ENCODE measurements at places on chromosomes 11 and 22.

- no peak for DNase-seq
These were observed 18.5 kb upstream of the ARHGAP20 start for GRCh38 chr11:110730773-110731172.

- peak; percentile 80 for DNase-seq
These were observed 2.2 kb upstream of the P2RX6 start for GRCh38 chr22:21012446-21013407.

DNA sequence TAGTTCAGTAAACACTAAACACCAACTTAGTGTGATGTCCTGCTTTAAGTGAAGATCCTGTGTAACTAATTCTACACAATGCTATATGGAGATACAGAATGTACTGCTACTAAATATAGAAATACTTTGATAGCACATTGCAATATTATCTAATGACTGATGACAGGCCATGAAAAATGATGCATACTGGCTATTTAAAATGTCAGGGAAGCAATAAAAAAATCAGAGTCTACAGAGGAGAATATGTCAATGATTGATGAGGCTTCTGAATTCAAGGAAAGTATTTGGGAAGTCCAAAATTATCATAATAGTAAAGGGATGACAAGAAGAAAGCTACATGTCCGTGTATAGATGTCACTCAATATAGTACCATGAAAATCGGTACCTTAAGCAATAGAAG is 55.3 kb downstream of the GUCY1A2 start:
- DNase-seq = no peak

DNA sequence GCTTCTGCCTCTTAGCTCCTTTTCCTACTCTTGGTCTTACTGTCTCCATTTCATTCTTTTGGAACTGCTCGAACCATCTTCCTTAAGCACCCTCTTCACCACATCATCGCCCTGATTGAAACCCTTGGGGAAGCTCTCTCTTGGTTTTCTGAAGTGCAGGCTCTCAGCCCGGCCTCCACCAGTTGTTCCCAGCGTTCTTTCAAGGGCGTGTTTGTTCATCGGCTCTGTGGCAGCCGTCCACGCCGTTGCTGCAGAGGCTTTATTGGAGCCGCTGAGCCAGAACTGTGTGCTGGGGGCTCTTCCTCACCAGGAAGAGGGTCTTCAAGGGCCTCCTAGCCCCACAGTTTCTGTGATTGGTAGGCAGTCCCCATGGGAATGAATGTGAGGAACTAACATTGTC is 214.1 kb downstream of the TBC1D22A start:
- DNase-seq = no peak

DNA sequence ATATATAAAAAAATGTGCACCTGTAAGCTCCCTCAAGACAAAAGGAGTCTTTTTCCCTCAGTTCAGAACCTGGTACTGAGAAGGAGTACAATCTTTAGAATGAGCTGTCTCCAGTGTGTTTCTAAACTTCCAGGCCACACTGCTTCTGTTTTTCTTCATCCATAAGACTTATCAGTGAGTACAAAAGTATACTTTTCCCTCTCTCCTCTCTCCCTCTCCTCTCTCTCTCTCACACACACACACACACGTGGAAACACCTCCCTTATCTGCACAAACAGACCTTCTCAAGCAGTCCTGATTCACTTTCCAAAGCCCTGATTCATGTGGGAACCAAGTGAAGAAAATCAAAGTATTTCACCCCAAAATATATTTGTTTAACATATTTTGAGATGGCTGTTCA is 220.7 kb upstream of the UBASH3B start:
- no peak for DNase-seq

DNA sequence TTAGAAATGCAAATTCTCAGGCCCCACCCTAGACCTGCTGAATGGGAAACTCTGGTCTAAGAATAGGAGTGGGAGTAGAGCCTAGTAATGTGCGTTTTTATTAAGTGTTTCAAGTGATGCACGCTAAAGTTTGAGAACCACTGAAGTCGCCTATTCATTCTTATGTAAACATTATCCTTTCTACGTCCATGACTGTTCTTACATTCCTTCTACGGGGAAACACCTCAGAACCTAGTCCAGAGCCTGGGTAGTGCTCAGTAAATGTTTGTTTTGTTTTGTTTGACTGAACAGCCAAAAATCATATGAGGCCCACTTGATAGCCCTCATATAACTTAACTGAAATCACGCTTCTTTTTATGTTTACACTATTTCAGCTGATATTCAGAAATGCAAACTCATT is 29.8 kb downstream of the VSIG10L2 start:
- DNase-seq = no peak

DNA sequence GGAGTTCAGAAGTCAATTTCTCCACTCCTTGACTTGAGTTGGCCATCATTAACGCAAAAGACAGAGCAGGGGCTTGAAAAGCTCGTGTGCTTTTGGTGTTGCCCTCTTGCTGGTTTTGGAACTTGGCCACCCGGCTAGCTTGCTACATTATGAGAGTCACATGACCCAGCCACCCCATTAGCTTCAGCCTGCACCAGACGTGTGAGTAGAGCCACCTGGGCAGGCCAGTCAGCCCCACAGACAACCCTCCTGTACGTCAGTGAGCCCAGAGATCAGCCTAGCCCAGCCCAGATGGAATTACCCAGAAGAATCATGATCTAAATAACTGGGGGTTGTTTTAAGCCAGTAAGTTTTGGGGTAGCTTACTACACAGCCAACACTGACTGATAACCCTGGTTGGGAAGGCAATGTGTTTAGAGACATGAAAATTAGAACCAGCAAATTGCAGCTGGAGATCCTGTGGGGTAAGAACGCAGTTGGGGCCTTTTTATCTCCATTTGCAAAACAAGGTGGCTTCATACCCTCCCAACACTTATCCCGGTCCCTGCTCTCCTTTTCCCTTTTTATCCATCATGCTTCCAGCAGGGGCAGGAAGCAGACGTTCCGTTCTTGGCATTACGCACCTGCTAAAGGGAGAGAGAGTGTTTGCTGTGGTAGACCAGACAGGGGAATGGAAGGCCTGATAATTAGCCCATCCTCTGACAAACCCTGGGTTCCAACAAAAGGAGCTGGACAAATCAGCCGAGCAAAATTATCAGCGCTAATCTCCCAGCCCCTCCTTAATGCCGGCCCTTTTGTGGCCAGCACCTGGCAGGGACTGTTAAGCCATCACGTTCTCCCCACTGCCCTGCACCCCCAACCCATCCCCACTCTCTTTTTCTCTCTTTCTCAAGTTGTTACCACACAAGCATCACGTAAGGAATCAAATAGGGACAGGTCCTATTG is 548.7 kb upstream of the CADM1 start:
- no peak for DNase-seq

DNA sequence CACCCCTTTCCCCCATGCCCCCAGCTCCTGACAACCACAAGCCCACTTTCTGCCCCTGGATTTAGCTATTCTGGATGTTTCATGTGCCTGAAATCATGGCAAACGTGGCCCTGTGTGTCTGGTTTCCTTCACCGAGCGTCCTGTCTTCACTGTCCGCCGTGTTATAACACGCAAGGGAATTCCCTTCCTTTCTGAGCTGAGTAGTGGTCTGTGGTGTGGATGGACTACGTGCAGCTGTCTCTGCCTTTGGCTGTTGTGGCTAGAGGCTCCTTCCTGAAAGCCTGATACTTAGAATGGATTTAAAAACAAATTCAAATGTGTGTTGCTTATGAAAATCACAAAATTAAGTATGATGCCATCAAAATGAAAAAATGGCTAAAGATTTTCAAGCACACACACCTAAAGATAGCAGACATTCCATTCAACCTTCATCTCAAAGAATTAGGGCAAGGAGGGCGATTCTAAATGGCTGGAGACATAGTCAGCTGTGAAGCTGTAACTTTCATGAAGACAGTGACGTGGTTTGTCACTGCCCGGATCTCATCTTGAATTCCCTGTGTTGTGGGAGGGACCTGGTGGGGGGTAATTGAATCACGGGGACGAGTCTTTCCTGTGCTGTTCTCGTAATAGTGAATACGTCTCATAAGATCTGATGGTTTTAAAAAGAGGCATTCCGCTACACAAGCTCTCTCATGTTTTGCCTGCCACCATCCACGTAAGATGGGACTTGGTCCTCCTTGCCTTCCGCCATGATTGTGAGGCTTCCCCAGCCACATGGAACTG is 30.5 kb downstream of the KCNQ1 start:
- no peak for DNase-seq

- no peak for DNase-seq
These were observed 3.0 kb downstream of the SLC22A6 start for GRCh38 chr11:62981743-62982142.

DNA sequence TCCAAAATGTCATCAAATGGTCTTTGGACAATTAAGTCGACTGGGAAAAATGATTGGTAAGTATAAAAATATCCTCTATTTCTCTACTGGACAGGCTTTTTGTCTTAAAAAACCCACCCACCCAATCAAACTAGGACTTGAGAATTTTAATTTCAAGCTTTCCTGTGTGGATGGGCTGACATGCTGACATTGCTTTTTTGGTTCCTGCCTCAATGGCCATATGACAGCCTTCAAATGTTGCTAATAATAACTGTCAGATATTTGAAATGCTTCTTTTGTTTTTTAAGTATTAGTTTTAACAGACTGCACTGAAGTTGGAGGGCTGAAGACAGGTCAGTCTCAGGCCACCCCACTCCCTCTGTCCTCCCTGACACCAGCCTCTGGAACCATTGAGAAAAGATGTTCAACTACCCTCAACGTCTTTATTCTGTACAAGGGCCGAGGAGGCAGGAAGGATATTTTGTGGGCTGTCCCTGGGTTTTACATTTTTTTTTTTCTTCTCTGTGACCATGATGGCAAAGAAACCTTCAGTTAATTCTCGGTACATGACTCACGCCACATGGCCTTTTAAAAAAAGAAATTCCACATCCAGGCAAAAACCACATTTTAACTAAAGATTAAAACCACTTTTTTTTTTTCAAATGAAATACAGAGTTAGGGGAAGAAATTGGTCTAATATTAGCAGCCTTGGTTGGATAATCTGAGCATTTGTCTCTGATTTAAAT is 130.4 kb downstream of the SLC1A2 start:
- no peak for DNase-seq

GRCh38 chr11:95170294-95170693 is 60.7 kb downstream of the SESN3 start:
- no peak for DNase-seq

GRCh38 chr11:69367211-69367964 is 73.4 kb downstream of the MYEOV start:
- no peak for DNase-seq

DNA sequence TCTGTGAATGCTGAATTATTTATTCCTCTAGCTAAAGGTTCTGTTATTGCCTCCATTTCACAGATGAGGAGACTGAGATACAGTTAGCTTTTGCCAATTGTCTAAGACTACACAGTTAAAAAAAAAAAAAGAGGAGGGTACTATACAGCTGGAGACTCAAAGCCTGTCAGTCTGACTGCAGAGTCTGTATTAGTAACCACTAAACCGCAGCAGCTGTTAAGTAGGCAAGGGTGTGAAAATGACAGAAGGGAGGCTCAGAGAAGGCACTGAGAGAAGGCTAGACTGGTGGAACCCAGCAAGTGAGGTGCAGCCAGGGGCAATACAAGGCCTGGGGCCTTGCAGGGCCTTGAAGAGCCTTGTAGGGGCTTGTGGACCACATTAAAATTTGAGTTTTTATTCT is 181.2 kb downstream of the CSNK2A3 start:
- DNase-seq = peak; percentile 15

DNA sequence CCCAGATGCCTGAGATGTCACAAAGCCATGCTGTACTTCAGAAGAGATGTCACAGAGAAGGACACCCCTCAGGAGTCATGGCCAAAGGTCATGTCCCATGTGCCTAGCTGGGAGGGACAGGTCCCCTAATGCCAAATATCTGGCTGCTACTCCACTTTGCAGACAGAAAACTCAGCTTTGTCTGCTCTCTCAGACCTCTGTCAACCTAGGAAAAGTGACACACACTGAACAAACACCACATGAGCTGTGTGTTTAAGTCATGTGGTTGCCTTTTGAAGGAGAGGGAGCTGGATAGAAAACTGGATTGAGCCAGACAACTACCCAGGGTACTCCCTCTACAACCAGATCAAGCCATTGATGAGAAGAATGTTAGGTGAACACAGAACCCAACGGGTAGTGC is 3.5 kb downstream of the TRIM66 start:
- no peak for DNase-seq

DNA sequence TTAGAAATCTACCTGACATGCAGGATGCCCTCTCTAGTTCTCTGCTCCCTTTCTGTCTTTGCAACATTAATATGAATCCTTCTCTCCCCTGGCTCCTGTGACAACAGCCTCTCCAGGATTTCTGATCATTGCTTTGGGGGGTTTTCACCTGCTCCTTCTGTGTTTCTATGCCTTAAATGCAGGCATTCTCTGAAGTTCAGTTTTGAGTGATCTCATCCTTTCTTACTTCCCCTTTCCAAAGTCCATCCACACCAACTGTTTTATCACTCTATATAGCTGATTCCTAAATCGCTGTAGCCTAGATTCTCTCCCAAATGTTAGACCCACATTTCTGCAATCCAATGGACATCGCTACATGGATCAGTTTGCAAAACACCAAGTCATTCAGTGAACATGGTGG is 330.7 kb upstream of the NCAM1 start:
- no peak for DNase-seq

GRCh38 chr11:18754308-18754707 is 28.3 kb upstream of the IGSF22 start:
- DNase-seq = no peak

- no peak for DNase-seq
These were observed 65.0 kb upstream of the POU2AF1 start for GRCh38 chr11:111444040-111444439.

GRCh38 chr11:112448806-112449205 is 188.1 kb upstream of the PLET1 start:
- no peak for DNase-seq

DNA sequence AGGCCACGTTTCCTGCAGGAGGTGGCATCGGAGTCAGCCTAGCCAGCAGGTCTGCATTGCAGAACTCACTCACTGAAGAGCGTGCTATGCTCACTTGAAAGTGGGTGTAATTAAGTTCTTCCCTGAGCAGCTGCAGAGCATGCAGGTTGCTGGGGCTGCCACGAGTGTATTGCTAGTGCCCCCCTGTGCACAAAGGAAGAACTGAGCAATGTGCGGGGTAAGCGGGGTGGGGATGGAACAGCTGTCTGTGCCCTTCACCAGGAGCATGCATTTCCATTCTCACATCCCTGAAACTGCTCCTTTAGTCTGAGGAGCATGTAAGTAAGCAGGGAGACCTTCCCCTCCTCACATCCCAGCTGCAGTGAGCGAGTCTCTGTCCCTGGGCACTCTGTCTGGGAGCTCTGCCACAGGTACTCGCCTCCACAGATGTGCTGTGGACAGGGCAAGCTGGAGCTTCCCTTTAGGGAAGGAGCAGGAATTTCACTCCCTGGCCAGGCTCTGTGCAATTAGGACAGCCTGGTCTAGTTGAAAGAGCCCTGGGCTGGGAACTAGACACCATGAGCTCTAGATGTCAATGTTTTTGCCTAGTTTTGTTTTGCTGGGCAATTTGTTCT is 1031.8 kb downstream of the NTM start:
- DNase-seq = no peak

All from NCI-H2171 (cell line).